Stimulated activated CD4-positive, alpha-beta T cell treated with anti-CD3 and anti-CD28 coated beads, Interleukin-1b, Interleukin-23, amount 100 ng/mL, for 1 hour (primary cell): ENCODE measurements at places on chromosomes 3 and 15.

- no peak for DNase-seq
Observed at GRCh38 chr3:147356145-147356908, 50.0 kb downstream of the ZIC4 start.

DNA sequence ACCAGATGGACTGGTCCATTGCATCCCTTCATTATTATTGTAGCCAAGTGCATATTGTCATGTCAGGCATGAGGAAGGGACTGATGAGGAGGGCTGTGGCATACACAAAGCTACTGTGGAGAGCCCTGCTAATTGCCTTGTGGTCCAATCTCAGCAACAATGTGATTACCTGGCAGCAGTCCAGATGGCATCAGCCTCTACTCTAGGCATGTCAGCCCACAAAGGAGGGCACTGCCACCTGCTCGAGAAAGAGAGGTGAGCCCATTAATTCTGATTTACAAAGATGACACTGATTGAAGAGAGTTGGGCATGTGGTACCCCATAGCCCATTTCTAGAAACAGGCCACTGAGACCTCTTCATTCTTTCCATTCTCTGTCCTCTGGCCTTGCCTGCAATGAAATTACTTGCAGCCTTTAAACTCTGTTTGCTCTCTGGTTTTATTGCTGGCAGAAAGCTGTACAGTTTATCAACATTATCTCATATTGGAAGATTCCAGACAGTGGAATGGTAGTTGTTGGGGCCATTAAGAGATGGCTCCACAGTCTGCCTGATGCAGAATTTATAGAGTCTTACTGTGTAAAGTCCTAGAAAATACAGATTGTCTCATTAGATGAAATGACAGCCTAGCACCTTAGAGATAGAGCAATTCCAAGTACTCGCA is 307.7 kb downstream of the ARPP21 start:
- no peak for DNase-seq

DNA sequence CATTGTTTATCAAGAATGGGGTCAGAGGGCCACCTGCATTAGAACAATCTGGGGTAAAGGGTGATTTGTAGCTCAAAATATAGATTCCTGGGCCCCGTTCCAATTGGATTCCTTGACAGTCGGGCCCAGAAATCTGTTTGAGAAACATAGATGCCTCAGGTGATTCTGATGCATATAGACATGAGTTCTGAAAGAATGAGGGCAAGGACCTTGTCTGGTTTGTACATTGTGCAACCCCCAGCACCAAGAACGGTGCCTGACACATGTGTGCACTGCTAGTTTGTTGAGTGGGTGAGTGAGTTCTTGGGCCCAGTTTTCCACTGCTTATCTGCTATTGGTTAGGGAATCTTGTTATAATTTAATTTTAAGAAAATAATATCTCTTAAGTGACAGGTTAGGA is 16.6 kb downstream of the CRYBG3 start:
- DNase-seq: no peak

GRCh38 chr15:84006421-84006820 is 229.2 kb upstream of the GOLGA6L4 start:
- DNase-seq: no peak

DNA sequence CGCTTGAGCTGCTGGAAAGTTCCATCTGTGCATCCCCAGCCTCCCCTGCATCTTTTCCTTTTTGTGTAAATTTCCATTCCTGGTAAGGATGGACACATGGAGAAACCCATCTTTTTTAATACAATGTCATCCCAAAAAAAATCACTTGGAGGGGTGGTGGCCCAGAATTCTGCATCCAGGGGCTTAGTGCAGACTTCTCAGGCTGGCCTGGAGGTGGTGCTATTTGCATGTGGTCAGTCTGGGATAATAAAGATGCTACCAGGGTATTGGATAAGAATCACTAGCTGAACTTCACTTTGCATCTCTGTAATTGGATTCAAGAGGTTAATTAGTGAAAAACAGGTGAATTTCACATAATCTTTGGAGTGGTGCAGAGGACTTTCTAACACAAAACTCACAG is 1.8 kb upstream of the ZSCAN2 start:
- DNase-seq: no peak

DNA sequence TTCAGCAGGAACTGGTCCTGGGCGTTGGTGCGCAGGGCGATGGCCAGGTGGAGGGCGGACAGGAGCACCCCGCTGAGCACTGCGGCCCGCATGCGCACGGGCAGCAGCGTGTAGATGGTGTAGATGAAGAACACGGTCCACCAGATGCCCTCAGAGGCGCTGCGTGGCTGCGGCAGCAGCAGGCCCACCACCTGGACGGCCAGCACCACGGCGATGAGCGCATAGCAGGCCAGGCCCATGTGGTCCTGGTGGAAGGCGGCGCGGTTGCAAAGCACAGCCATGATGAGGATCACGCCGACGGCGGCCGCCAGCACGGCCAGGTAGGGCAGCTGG is 1.5 kb downstream of the ADCY5 start:
- no peak for DNase-seq

- DNase-seq: no peak
Observed at GRCh38 chr3:57978316-57978715, 29.9 kb upstream of the FLNB start.

DNA sequence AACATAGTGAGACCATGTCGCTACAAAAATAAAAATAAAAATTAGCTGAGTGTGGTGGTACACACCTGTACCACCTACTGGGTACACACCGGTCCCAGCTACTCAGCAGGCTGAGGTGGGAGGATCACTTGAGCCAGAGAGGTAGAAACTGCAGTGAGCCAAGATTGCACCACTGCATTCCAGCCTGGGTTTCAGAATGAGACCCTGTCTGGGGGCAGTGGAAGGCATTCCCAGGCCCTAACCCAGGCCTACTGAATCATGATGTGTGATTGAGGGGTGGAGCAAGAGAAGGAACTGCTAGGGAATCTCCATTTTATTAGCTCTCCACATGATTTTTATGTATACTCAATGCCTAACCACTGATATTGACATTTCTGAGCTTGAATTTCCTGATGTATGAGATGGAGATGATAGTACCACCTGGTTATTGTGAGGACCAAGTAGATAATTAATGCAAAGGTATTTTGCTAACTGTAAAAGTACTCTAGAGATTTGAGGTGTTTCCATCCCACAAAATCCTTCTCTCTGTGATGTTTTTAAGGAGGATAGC is 169.5 kb upstream of the UMPS start:
- DNase-seq: no peak

- DNase-seq: no peak
Observed at GRCh38 chr3:14231145-14231990, 52.8 kb downstream of the LSM3 start.

DNA sequence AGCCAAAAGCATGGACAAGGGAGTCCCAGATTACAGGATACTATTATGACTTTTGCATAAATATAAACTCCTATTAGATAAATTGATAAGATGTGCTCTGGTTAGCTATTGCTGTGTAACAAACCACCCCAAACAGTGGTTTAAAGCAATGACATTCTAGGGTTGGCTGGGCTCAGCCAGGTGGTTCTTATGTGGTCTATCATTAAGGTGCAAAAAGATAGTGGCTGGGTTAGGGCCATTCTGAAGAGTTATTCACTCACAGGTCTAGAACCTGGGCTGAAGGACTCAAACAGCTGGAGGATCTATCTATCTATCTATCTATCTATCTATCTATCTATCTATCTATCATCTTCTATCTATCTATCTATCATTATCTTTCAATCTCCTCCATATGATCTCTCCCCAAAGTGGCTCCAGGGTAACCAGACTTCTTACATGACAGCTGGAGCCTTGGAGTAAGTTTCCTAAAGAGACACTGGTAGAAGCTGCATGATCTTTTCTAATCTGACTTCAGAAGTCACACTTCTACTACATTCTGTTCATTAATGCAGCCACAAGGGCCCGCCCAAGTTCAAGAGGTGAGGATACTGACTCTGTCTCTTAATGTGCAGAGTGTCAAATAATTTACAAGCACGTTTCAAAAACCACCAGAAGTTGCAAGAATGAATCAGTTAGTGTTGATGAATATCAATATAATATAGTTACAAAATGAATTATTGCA is 74.9 kb upstream of the XCR1 start:
- no peak for DNase-seq
